ENCODE measurements at places on chromosomes 1 and 21.

DNA sequence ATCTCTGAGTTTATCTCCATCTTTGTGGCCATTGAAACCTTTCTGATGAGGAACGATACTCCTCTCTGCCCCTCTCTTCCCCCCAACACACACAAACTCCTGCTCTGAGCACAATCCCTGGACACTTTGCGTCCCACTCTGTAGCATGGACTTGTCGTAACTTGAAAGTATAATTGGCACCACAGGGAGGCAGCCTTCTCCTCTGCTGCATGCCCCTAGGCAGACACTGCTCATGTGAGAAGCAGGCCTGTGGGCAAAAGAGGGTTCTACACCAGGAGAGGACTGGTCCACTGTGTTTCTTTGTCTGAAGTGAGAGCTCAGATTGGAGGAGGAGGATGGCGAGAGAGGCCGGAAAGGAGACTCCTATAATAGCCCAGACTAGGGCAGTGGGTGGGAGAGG is 3.8 kb upstream of the PARS2 start:
- no peak for DNase-seq

DNA sequence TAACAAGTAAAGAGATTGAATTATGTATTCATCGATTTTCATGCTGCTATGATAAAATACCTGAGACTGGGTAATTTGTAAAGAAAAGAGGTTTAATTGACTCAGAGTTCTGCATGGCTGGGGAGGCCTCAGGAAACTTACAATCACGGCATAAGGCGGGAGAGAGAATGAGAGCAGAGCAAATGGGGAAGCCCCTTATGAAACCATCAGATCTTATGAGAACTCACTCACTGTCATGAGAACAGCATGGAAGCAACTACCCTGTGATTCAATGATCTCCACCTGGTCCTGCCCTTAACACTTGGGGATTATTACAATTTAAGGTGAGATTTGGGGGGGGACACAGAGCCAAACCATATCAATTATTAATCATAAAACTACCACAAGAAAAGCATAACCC is 3.3 kb upstream of the GBP3 start:
- no peak for DNase-seq

- DNase-seq: peak; percentile 79
These were observed 905 bp downstream of the BTBD19 start for GRCh38 chr1:44808938-44809917.

DNA sequence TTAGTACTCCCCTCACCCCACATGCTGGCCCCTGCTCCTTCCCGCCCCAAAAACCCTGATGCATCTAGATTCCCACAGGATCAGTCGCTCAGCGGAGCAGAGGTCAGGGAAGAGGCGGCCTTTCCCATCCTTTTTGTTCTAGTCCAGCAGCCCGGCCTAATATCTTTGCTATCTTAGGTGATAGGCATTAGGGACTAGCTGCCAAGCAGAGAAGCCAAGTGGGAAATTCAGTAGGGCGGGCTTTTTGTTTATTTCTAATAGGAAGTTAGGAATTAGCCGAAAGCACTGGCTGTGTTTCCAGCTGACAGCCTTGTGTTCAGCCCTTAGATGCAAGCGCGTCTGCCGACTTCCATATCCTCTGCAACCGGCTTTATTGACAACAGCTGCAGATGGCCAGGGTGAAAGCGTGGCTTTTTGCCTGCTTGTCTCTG is 59.0 kb upstream of the BCAR3 start:
- DNase-seq: no peak

DNA sequence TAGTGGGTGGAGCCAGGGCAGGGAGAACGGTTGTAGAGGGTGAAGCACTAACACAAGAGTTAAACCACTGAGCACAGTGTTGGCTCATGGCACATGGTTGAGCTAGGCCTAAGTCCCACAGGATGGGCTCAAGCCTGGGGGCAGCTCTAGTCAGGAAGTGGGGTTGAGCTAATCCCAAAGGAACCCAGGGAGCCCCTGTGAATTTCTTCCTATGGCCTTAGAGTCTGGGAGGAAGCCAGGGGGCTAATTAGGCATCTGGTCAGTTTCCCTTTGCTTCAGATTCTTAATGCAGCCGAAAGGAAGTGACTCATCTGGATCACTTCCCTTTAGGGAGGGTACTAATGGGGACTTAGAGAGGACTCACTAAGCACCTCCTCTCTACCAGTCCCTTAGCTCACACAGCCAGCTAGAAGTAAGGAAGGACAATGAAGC is 10.1 kb downstream of the CFAP45 start:
- DNase-seq: no peak

DNA sequence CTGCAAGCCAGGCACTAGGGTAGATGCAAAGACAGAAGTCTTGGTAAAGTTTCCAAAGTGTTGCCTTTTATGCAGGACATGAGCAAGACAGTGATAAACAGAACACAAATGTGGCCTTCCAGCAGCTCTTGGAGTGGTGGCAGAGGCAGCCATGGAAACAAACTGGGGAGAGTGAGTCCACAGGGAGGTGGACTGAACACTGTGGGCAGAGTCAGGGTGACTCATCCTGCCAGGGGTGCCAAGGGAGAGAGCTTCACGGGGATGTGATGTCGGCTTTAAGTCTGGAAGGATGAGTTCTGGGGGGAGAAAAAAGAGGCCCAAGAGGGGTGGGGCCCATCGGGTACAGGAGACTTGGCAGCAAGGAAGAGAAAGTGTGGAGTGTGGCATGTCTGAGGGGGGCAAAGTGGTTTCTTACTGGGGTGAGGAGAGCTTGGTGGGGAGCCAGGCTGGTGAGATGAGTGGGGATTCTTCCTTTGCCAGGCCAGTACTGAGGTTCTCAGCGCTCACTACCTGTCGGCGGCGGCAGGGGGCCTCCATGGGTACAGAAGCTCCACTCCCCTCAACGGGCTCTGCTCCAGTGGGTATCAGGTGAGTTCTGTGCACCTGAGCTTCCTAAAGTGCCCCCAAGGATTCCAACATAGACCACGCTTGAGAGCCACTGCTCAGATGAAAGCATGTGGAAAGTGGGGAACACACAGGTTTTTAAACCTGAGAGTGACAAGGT is 41.8 kb downstream of the KIAA0040 start:
- DNase-seq: no peak
